ENCODE measurements at places on chromosomes 3 and 15.

DNA sequence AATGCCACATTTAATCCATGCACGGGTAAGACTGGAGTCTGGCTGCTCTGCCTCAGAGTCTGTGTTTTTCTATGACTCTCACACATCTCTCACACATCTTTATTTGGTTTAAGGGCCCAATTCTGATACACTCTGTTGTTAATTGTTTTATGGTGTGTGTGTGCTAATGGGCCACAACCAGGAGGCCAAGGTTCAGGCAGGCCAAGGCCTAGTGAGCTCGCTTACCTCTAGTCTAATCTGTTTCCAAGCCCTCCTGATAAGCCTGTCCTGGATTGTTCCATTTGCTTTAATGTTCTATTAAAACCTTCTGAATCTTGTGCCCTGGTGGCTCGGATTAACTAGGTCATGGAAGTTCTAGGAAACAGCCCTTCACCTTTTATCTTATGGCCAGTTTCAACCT is 445.4 kb upstream of the DPH6 start:
- no peak for DNase-seq

DNA sequence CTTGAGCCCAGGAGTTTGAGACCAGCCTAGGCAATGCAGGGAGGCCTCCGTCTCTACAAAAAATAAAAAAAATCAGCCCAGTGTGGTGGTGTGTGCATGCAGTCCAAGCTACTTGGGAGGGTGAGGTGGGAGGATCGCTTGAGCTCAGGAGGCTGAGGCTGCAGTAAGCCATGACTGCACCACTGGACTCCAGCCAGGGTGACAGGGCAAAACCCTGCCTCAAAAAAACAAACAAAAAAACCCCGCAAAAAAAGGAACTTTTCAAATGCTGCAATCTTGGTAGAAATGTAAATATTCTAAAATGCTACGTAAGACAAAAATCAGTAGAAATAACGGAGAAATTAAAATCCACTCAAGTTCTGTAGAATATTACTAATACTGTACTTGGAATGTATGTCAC is 108.1 kb upstream of the MELTF start:
- no peak for DNase-seq

- no peak for DNase-seq
These were observed 46.0 kb downstream of the MFSD1 start for GRCh38 chr3:158847885-158848284.

DNA sequence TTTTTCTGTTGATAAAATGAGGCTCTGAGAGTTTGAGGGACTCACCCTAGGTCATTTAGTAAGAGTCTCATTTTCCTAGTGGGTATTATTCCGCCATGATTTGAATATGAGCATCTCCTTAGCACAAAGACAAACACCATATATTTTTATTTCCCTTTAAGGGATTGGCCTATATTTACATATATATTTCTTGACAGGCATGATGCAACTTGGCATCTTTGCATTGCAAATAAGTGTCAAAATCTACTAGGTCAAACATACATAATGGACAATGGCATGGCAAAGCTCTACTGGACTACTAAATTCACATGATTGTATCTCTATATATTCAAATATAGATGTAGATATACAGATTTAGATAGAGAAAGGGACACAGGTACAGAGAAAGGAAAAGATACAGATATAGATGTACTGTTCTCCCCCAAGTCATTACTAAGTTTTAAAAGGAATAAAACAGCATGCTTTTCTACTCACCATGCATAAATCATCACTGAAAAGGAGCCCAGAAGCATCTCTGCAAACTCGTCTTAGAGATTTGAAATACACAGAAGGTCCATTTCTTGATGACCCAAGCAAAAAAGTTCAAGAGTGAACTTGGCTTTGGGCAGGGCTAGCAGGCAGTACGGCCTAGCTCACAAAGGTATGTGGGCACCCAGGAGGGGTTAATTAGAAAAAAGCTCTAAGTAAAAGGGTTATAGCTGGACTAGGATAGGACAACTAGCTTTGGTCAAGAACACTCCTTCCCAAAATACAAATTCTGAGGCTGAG is 495.8 kb downstream of the NTRK3 start:
- no peak for DNase-seq

GRCh38 chr3:119011528-119011927 is 23.1 kb downstream of the IGSF11 start:
- DNase-seq, result no peak

- no peak for DNase-seq
These were observed 21.7 kb upstream of the SUSD5 start for GRCh38 chr3:33240261-33240660.

DNA sequence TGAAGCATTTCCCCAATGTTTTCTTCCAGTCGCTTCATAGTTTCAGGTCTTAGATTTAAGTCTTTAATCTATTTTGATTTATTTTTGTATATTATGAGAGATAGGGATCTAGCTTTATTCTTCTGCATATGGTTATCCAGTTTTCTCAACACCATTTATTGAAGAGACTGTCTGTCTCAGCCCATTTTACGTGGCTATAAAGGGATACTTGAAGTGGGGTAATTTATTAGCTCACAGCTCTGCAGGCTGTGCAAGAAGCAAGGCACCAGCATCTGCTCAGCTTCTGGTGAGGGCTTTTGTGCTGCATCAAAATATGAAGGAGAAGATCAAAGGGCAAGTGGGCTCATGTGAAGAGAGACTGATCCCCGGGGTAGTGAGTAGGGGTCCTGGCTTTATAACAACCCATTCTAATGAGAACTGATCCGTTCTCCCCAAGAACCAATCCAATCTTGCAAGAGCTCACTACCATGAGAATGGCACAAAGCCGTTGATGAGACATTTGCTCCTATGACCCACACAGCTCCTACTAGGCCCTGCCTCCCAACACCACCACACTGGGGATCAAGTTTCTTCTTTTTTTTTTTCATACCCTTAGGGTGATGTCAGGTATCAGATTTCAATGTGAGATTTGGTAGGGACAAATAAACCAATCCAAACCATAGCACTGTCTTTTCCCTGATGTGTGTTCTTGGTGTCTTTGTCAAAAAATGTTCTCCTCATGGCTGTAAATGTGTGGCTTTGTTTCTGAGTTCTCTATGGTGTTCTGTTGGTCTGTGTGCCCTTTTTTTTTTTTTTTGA is 63.2 kb downstream of the IQGAP1 start:
- DNase-seq, result peak; percentile 80

GRCh38 chr3:157856078-157856939 is 249.9 kb downstream of the SHOX2 start:
- peak; percentile 37 for DNase-seq

DNA sequence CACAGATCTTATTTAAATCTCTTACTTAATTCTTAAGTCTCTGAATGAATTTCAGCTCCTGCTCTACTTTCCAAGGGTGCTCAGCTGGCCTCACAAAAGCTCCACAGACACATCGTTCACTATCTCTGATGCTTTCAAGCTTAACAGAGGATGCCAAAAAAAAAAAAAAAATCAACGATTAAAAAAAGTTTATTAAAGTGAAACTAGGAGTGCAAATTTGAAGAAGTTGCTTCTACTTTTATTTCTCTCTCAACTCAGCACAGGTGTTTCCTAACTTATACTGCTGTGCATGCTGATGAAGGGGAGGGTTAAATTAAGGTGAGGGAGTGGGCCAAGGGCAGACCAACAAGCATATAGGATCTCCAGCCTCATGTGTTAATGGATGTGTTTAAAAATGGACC is 157.2 kb downstream of the TIGIT start:
- DNase-seq, result no peak

DNA sequence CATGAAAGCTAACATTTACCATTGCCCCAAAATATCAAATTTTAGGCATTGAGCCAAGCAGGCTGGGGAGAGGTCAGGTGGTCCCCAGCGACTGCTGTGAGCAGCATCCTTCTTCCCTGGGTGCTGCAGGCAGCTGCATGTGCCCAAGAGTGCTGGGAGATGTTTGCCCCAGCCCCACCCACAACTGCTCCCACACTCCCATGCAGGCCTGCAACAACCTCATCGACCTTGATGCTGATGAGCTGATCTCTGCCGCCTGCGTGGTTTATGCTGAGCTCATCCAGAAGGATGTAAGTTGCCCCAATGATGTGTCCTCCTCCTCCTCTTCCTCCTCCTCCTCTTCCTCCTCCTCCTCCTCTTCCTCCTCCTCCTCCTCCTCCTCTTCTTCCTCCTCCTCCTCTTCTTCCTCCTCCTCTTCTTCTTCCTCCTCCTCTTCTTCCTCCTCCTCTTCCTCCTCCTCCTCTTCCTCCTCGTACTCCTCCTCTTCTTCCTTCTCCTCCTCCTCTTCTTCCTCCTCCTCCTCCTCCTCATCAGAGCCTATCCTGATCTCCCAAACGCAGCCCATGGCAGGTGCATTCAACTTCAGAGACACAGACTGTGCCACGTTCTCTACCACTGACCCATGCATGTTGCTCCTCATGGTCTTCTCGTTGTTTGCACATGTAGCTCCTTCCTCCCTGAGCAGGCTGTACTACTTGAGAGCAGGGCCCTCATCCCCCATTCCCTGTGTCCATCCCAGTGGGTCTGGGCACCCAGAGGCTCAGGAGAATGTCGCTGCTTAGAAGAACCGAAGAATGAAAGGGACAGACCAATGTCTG is 15.1 kb downstream of the TBC1D21 start:
- DNase-seq, result no peak

GRCh38 chr3:37551857-37552256 is 309.8 kb upstream of the CTDSPL start:
- no peak for DNase-seq

DNA sequence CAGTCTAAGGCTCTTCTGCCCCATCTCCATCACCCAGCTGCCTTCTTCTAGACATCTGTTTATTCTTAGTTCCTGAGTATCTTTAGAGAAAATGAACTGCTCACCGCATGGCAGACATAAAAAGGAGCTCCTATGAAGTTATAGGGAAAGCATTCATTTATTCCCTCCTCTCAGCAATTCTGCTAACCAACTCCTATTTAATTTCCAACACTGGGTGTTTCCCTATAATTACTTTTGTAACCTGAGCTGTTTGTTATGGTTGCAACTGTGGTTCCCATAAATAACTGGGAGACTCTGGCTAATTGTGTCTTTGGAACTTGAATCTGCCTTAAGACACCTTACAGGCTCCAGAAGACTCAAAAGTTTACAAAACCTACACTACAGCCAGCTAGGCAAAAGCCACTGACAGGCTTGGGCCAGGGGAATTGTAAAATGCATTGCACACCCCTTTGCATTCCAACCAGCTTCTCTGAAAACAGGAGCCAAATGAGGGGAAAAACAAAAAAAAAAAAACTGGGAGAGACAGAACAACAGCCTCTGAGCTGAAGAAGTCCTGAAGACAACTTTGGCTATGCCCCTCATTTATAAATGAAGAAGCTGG is 231.5 kb upstream of the FEZF2 start:
- DNase-seq, result no peak

DNA sequence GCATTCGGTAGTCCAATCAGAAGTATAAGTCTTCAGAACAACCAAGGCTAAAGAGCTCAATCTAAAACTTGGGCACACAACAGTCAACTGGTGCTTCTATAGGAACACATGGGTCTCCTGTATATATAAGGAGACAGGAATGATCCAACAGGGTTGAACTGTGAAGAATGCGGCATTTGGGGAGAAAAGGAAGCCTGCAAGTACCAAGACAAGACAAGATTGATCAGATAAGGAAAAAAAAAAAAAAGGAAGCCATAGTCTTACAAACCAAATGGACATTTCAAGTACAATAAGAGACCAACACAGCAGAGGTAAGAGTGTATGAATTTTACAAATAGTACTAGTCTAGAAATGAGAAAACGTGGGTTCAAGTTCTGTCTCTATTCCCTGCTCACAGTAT is 6.5 kb downstream of the CPEB1 start:
- DNase-seq, result no peak

DNA sequence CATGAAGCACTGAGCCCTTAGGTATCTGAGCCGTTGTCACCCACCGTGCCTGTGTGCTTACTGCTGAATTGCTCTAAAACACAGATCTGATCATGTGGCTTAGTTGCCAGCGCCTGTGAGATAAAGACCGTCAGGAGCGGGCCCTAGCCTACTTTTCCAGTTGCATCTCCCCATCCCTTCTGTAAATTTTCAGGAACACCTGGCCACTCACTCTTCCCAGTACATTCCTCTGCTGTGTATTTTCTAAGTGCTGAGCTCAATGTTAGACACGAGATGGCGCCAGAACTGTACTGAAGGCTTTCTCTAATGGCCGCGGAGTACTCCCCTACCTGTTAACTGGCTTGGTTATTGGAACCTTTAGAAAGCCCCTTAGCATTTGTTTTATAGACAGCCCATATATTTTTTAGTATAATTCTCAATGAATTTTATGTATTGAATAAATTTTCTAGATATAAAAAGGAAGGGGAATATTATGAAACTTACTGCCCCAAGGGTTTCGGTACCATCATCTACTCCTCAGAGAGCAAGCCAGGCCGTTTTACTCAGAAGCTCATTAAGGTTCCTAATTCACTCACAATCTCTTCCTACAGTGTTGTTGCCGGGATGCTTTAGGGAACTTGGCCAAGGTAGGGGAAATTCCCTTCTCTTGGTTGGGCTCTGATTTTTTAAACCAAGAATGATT is 16.7 kb upstream of the WNT7A start:
- peak; percentile 61 for DNase-seq

- DNase-seq, result no peak
These were observed 182.4 kb downstream of the RBMS3 start for GRCh38 chr3:29463304-29463703.

DNA sequence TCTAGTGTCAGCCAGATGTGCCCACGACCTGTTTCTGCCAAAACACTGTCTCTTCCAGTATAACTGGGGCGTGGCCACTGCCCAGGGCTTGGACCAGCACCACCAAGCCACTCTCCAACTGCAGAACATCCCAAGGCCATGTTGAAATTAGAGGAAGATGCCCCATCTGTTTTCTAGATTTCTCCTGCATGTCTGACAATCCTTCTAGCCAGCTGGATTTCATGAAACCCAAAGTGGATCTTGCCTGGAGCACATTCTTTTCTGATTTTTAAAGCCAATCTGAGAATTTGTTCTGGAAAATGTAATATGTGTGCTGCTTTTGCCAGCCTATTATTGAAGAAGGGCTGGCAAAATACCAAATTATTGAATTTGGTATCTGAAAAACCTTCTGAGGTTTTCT is 182.5 kb downstream of the SLCO3A1 start:
- no peak for DNase-seq

GRCh38 chr15:50764461-50765194 is 878 bp downstream of the SPPL2A start:
- DNase-seq, result no peak

- DNase-seq, result peak; percentile 74
These were observed 7.5 kb upstream of the TM4SF1 start for GRCh38 chr3:149384911-149385321.

DNA sequence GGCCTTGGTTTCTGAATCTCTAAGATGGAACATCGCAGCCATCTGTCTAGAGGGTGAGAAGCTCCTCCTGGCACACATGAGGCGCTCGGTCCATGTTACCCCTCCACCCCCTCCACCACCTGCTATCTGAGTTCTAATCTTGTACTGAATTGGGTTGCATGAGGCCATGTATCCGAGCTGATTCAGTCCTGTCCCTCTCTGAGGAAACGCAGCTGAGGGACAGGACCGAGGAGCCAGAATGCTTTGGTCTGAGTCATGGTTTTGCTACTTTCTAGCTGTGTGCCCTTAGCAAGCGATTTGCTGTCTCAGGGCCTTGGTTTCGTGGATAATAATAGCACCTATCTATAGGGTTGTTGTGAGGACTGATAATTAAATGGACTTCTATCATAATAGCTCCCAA is 87.8 kb upstream of the SEC13 start:
- no peak for DNase-seq
